Stimulated activated CD4-positive, alpha-beta T cell treated with anti-CD3 and anti-CD28 coated beads, Interleukin-12 subunit alpha, Interleukin-12 subunit beta, amount 100 ng/mL, for 4 hours (primary cell): ENCODE measurements at places on chromosomes 1 and 21.

GRCh38 chr1:246146804-246147523, 360.1 kb downstream of the SMYD3 start:
- no peak for DNase-seq

GRCh38 chr1:25080294-25081209, 150.5 kb upstream of the RUNX3 start:
- no peak for DNase-seq

GRCh38 chr1:245319094-245319493, 164.3 kb downstream of the KIF26B start:
- DNase-seq = no peak

DNA sequence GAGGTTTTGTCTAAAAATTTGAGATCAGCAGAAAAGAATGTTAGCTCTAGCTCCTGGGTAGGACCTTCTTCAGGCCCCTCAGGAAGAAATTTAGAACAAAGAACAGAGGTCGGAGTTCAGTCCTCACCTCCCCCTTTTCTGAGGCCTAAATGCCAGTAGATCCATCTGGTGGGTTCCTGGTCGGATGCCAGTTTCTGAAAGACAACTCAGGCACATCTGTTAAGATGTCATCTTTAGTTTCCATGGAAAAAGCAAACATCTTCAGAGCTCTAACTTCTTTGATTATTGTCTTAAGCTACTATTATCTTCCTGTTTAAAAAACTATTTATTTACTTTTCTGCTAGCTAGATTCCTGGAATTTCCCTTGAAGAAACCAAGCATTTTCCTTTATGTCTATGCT, 37.1 kb upstream of the USP25 start:
- no peak for DNase-seq

- DNase-seq = no peak
Measured at GRCh38 chr1:18417316-18418269, 63.1 kb upstream of the KLHDC7A start.

GRCh38 chr1:89701746-89702241, 68.9 kb downstream of the LRRC8C start:
- DNase-seq = no peak

- no peak for DNase-seq
Measured at GRCh38 chr1:45938029-45938428, 134.6 kb downstream of the MAST2 start.

GRCh38 chr1:232238009-232238408, 391.9 kb downstream of the SIPA1L2 start:
- no peak for DNase-seq

GRCh38 chr1:146049436-146049835, 27.9 kb upstream of the HJV start:
- DNase-seq = no peak

- no peak for DNase-seq
Measured at GRCh38 chr1:119986007-119986497, 83.4 kb downstream of the NOTCH2 start.

- DNase-seq = no peak
Measured at GRCh38 chr1:236307435-236307834, 25.7 kb upstream of the ERO1B start.

DNA sequence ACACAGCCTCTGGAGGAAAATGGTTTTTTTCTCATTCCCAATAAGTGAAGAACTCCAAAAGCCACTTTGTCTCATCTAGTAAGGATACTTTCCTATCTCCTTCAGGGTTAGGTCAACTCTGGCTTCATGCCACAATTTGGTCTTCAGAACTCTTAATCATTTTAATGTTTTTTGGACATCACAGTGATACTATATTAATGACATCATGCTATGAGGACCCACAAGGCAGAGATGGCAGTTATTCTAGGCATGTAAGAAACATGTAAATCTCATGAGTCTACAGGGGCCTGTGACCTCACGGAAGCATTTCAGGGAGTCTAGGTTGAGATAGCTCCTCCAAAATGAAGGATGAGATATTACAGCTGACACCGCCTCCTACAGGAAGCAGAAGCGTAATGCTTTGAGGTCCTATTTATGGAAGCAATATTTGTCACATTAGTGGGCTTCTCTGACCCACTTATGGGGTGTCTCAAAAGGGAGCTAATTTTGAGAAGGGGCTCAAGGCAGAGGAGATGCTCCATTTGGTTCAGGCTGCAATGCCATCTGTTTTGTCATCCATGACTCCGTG, 5.0 kb upstream of the GPR137B start:
- DNase-seq = no peak

DNA sequence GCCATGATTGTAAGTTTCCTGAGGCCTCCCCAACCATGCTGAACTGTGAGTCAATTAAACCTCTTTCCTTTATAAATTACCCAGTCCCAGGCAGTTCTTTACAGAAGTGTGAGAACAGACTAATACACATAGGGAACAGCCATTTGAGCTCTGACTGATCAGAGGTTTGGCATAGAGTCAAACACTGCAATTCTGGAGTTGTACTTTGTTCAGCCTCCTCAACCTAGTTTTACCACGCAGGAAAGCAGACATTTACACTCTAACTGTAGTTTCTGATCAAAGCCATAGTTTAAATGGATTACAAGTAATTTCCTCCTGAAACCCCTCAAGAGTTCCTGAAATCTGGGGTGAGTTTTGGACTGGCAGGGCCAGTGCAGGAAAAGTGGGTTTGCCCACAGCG, 218.2 kb downstream of the TNR start:
- no peak for DNase-seq

- DNase-seq = no peak
Measured at GRCh38 chr1:157965584-157965983, 27.9 kb upstream of the KIRREL1 start.

DNA sequence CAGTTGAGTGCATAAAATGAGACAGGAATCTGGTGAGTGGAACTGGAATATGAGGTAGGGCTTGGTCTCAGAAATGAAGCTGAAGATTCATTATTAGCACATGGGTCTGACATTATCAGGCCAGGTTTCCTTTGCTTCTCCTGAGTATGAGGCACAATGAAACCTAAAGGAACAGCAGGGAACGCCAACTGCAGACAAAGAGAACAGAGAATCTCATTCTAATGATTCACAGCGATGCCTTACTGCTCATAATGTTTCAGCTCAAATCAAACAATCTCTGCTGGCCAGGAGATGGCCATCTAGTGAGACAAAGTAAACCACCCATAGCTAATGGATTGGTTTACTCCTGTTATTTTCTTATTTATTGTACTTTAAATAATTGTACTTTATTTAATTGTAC, 133.5 kb downstream of the C1orf21 start:
- no peak for DNase-seq

DNA sequence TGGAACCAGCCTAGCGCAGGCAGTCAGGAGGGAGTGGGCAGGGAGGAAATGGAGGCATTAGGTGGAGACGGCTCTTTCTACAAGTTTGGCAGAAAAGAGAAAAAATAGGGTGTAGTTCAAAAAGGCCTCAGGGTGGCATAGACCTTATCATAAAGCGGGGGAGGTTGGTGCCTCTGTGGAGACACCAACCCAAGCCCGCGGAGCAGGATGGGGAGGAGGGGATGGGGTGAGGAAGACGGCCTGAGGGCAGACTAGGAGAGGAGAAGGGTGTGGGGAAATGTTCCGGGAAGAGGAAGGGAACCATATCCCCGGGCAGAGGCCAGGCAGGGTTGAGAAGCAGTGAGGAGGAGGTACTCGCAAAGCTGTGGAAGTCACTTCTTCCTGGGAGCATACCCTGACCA, 17.4 kb upstream of the SHE start:
- DNase-seq = no peak

DNA sequence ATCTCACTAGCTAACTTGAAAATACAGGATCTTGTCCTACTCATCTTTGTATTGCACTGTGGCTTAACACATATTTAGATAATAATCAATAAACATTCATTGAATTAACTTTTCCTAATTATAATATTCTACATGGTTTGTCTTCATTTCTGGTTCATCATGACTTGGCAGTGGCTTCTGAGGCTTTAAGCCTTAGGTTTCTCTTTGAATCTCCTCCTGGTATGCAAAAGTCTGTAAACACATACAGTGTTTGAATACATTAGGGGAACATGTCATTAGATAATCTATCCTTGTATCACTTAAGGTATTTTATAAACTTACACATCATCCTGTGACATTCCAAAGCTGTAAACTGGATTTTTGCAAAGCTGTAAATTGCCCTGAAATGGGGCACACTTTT, 20.6 kb downstream of the CTSK start:
- DNase-seq = no peak

DNA sequence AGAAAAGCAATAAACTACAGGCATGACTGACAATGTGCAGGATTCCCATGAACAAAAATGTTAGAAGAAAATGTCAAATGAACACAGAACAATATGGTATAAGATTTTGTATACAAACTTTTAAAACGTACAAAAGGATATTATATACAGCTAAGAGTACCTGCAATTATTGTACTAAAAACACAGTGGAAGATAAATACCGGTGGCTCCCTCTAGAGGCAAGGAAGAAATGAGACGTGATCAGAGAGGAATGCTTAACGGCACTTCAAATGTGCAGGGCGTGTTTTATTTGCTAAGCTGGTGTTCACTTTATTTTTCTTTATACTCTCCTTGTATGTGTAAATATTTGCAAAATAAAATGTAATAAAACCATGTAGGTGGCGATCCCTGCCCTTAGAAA, 191.8 kb upstream of the SAMSN1 start:
- DNase-seq = peak; percentile 4

GRCh38 chr1:184041731-184042130, 4.2 kb upstream of the COLGALT2 start:
- DNase-seq = no peak

GRCh38 chr21:28151758-28152157, 840.9 kb downstream of the LTN1 start:
- no peak for DNase-seq

DNA sequence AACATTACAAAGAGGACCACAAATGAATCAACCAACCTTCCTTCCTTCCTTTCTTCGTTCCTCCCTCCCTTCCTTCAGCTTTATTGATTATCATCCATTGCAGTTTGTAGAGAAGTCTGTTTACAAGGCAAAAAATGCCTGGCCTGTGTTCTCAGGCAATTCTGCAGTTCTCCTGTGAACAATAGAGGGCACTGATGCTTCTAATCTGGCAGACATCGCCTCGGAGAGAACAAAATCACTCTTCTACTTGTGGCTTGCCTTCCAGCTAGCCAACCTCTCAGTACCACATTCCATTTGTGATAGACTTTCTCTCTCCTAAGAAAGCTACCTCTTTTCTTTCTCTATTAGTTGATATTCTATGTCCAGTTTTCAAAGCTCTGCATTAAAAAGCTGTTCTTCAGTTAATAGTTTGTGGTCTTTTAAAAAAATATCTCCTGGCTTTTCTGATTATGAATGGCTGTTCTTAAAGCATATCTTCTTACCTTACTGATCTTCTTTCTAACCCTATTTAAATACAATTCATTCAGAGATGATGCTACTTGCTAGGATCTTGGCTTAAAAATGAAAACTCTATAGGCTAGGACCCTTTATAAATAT, 26.9 kb upstream of the ESRRG start:
- DNase-seq = no peak

DNA sequence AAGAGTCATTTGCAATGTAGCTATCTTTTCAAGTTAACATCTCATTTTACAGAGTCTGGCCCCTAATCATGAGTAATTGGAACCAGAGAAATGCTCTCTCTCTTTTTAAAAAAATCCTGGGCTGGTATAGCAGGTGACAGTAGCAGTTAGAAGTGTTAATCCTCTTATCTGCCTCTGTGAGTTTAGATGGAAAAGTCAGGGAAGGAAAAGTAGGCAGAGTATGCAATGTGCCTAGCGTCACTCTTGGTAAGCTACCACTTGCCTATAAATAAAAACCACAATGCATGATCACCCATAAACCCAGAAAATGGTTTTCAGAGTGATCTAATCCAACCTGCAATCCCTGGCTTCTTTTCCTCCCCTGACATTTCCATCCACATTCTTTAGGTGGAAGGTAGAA, 43.2 kb downstream of the UTP25 start:
- DNase-seq = no peak

GRCh38 chr1:59126366-59126765, 170.5 kb upstream of the FGGY start:
- DNase-seq = no peak

DNA sequence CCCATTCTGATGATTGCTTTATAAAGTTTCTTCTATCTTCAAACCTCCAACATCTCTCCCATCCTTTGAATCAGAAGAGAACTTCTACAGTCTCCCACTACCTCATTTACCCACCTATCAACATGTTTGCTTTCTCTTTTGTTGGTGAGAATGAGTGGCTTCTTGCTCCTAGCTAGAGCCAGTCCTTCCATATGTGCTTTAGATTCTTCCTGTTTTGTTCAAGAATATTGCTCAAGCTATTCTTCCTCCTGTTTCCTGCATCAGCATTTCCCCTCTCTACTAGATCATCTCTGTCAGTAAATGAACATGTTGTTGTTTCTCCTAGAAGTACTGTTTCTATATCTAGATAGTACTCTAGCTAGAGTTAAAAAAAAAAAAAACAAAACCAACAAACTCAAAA, 6.3 kb downstream of the ATF6 start:
- no peak for DNase-seq

GRCh38 chr1:170664093-170664827, at the start of gene PRRX1:
TSS of gene PRRX1 (plus strand) at chr1:170664131. CDS start at chr1:170664219, 88 bp downstream.
- DNase-seq = no peak

GRCh38 chr1:190936337-190936736, 458.7 kb upstream of the BRINP3 start:
- no peak for DNase-seq
